Putamen (tissue), 1 donor: ENCODE measurements at places on chromosomes 6 and 20.

GRCh38 chr20:346640-347316 is at the start of gene NRSN2:
TSS of gene NRSN2 (plus strand) at chr20:347111. CDS start at chr20:349644, 2,533 bp downstream.
- DNase-seq, result peak; percentile 50

- DNase-seq, result no peak
Observed at GRCh38 chr6:7239590-7239948, 73.4 kb downstream of the SSR1 start.

GRCh38 chr6:34897716-34898115 is 8.7 kb downstream of the ANKS1A start:
- DNase-seq, result no peak

DNA sequence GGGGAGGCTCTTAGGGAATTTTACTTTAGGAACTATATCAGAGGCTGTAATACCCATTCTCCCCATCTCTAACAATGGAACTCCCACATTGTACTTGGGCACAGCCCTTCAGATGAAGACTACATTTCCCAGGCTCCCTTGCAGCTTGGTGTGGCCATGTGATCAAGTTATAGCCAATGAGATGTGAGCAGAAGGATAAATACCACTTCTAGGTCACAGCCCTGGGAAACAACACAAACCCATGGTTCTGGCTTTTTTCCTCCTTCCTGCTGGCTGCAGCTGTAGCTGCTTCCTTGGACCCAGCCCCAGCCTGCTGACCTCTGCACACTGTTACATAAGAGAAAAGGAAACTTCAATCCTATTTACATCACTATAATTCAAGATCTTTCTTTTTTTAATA is 445.9 kb upstream of the JARID2 start:
- peak; percentile 74 for DNase-seq

DNA sequence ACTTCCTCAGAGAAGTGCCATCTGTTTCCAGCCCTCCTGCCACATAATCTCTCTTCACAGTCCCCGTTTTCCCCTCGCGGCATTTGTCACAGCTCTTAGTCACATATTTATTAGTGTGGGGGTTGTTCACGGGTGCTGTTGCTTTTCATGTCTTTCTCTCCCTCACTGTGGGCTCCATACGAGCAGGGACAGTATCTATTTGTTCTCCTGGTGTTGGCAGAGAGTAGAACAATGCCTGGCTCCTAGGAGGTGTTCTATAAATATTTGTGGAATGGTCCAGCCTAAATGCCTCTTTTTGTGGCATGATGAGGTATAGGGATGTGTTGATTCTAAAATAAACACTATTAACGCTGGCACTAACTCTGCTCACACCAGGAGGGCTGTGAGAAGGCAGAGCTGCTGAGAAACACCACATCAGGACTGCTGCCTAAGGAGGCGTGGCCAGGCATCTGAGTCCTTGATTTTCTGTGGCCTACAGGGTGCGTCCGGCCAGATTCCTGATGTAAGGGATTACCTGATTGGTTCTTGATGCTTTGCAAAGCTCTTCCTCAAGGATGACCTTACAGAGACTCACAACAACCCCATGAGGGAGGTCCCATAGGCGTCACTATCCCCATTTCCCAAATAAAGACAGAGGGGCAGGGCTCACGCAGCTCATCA is 219.8 kb upstream of the ARID1B start:
- DNase-seq, result peak; percentile 52

DNA sequence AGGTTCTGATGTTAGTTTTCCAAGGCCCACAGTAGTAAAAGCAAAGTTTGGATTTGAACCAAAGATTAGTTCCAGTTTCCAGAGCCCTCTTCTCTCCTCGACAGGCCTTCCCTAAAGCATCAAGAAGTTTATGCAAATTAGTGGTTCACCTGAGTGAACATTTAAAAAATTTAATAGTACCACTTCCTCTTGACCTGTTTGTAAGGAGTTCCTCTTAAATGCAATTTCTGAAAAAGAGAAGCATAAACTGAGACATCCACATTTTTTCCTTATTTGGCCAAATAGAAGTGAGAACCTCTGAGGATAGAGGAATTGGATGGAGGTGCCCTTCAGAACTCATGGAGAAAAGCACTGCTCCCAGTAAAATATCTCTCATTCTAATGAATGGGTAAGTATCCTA is 1.2 kb upstream of the DSE start:
- DNase-seq, result no peak

DNA sequence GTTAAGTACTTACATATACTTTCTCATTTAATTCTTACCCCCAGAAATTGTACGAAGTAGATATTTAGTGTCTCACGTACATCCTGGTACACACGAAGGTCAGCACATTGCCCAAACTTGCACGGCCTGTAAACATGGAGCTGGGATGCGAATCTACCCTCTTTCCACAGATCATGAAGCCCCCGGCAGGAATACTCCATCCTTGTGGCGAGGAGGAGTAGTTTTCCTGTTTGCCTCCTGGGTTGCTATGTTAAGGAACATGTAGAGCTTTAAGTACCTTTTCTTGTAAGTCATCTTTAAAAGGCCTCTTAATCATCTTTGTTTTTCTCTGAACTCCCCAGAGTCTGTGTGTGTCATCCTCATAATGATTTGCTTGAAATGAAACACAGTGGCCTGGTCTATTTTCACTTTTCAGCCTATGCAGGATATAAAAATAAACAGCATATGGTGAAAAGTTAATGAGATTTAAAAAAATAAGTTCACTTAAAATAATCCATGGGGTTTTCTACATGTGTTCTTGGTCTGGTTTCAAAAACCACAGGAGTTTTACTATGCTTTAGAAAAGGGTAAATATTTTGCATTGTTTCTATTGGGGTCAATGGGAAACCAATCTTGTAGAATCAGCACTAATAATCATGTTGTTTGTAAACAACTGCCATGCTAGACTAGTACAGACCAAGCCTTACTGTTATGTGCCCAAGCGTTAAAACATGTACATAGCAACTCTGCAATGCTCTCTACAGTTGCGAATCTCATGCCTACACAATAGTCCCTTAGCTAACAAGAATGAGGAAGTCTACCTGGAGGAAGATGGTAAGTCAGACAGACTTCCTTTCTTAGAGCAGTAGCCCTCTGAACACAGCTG is 9.3 kb upstream of the ARID1B start:
- no peak for DNase-seq

DNA sequence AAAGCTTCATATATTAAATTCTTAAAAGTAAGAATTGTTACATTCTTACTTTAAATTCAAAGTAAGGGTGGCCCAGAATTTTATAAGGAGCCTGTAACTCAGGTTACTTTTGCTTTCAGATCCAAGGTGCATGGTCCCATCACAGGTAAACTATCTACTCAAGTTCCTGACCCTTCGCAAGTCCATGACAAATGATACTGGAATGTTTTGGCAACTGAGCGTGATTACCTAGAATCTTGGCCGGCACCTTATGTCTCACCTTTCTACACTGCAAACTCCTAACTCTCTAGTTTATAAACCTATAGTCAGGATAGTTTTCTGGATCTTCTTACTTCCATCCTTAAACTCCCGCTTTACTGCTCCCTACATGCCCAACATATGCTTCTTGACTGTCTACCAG is 67.9 kb upstream of the HMGN3 start:
- DNase-seq, result no peak

DNA sequence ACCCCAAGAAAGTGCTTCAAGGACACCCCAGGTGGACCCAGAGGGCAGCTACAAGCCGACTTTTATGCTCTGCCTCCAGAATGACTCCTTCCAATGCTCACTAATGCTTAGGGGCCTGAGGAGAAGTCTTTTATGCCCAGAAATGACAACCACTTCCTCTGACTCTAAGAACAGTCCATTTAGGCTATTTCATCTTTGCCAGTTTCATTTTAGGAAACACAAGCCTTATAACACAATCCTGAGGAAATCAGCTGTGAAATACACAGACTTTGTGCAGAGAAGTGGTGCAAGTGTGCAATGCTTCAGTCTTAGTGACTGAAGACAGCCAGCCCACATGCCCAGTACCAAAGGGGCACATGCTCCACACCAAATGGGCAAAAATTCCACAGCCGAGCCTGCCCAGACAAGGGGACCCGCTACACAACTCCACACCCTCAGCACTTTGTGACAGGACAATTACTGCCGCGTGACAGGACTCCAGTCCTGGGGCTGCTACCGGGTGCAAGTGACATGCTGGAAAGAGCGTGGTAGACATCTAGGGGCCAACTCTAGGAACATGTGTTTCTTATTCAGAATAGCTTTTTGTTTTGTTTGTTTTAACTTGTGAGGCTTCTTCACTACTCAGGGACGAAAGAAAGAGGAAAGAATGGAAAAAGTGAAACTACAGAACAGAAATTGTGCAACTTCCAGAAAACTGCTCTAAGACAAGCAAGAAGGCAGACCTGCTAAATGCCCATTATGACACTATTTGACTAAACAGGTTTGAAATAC is 28.2 kb upstream of the PLAGL1 start:
- peak; percentile 4 for DNase-seq

DNA sequence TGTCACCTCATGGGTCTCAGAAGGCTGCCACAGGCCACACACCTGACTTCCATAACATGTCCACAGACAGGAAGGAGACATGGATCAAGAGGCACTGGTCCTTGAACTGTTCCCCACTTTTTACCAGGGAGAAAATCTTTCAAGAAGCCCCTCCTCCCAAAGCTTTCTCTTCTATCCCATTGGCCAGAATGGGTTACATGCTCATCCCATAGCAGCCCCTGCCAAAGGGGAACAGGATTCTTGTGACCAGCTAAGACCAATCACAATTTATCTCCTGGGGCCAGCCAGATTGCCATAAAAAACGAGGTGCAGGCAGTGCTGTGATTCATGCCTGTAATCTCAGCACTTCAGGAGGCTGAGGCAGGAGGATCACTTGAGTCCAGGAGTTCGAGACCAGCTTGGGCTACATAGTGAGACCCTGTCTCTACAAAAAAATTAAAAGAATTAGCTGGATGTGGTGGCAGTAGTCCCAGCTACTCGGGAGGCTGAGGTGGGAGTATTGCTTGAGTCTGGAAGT is 59.4 kb downstream of the TMEM242 start:
- DNase-seq, result no peak

GRCh38 chr6:6741264-6741663 is 152.7 kb downstream of the LY86 start:
- DNase-seq, result no peak

- no peak for DNase-seq
Observed at GRCh38 chr20:50335105-50335504, 144.5 kb downstream of the CEBPB start.

GRCh38 chr6:10794239-10794638 is 44.1 kb downstream of the MAK start:
- DNase-seq, result no peak

DNA sequence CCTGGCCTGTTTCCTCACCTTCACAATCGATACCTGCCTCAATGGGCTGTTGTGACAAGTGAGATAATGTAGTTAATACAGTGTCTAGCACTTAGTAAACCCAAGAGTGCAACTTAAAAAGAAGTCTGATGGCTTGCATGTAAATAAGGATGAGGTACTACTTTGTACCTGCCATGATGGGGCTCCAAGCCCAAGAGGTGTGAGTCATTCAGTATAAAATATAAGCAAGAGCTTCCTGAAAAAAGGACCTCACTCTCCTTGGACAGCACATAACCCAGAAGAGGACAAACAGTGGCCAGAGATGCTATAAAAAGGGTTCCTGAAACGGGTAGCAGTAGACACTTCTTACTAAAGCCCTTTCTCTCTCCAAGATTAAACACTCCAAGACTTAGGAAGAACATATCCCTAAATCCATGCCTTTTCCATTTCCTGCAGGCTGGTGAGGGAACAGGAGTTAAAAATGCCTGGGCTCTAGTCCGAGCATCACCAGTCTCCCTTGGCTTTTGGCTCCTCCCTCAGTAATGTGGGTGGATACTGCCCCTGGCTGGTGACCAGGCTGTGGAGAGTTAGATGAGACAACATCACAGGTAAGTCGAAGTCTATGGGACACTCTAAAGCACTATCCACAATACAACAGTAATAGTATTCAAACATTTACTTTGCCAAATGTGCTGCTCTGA is 4.3 kb downstream of the UBE2V1 start:
- DNase-seq, result no peak

DNA sequence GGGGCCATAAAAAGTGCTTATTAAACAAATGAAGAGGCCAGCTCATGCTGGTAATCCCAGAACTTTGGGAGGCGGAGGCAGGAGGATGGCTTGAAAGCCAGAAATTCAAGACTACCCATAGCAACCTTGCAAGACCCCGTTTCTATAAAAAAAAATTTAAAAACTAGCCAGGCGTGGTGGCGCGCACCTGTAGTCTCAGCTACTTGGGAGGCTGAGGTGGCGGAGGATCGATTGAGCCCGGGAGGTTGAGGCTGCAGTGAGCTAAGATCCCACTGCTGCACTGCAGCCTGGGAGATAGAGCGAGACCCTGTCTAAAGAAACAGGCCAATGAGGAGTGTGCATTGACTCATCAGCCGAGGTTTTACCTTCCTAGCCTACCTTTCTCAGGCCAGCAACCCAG is 15.2 kb downstream of the NPEPL1 start:
- no peak for DNase-seq

DNA sequence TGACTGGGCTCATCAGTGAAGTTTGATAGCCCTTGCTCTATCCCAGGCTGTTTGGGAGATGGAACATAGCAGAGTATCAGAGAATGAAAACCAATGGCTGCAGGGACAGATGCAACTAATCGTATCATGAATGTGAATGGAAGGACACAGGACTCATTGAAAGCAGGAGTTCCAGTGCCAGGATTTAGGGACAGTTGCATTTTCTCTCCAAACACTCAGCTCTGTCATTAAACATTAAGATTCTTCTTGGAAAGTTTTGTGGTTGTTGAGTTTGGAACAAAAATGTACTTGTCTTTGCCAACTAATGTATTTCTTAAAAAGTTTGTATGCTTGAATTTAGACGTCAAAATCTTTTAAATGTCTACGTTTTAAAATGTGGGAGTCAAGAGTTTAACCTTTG is 31.0 kb upstream of the GSTA5 start:
- no peak for DNase-seq

DNA sequence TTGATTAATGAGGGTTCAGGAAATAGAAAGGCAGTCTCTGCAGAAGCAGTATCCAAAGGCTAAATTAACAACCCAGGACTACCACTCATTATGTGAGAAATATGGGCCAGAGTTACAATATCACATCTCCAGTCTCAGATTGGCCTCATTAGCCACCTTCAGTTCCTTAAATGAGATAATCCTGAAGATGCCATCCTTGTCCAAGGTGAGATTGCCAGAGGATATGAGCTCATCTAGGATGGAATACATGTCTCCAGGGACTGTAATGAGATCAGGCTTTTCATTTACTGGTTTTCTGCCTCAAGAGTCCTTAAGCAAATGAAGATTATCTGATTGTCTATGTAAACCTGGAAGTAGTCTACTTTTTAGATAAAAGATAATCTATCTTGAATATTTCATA is 196.3 kb downstream of the FUT9 start:
- DNase-seq, result no peak

GRCh38 chr20:25574411-25574810 is 10.9 kb downstream of the NINL start:
- DNase-seq, result no peak

DNA sequence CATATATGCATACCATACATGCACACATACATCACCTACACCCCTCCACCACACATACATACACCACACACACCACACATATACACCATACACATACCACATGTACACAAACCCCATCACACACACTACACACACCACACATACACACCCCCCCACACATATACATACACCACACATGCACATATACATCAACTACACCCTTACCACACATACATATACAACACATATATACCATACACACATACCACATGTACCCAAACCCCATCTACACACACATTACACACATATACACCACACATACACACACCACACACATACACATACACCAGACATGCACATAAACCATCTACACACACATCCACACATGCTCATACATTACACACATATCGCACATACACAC is 52.7 kb downstream of the DAAM2 start:
- DNase-seq, result no peak
